ENCODE measurements at places on chromosomes 5 and 9.

DNA sequence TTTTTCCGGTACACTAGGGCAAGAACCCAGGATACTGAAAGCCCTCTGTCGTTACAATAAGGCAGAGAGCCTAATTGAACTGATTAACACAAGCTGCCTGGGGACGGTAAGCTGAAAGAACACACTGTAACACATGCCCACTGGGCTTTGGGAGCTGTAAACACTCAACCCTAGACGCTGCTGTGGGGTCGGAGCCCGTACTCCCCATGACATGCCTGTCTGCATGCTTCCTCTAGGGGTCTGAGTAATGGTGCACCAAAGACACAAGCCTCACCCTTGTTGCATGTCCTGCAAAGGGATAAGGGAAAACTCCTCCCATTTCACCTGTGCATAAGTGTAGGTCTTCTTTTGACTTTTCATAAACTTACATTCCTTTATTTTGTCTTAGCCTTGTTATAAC, 194.0 kb downstream of the FBXL7 start:
- no peak for DNase-seq

DNA sequence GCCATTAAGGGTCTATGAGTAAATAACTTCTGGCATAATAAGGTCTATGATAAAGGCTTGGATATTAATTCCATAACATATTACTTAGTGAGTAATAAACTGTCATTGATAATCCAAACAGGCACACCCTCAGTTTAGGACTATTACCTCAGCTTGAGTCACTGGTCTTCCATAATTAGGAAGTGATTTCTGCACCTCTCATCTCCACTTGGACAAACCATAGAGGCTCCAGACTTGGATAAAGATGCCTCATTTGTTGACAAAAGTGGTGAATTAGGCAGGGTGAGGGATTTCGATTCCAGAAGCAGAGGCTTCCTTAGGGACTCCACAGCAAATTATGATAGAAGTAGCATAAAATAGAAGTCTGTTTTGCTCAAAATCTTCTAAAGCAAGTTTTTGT, 127.5 kb upstream of the MTAP start:
- DNase-seq, result no peak

- DNase-seq, result no peak
Observed at GRCh38 chr5:179195561-179196404, 135.6 kb downstream of the ZNF354C start.

DNA sequence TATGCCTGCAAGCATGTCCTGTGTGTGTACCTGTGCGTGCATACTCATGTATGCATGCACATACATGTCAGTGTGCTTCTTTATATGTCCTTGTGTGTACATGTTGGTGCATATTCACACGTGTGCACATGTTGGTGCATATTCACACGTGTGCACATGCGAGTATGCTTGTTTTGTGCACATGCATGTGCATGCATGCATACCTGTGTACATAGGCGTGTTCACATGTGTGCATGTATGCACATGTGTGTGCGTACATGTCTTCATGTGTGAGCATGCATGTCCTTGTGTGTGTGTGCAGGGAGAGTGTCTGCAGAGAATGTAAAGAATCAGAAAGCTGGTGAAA, 72.2 kb upstream of the FCN2 start:
- DNase-seq, result no peak

- DNase-seq, result no peak
Observed at GRCh38 chr5:95059636-95060035, 225.3 kb downstream of the MCTP1 start.

DNA sequence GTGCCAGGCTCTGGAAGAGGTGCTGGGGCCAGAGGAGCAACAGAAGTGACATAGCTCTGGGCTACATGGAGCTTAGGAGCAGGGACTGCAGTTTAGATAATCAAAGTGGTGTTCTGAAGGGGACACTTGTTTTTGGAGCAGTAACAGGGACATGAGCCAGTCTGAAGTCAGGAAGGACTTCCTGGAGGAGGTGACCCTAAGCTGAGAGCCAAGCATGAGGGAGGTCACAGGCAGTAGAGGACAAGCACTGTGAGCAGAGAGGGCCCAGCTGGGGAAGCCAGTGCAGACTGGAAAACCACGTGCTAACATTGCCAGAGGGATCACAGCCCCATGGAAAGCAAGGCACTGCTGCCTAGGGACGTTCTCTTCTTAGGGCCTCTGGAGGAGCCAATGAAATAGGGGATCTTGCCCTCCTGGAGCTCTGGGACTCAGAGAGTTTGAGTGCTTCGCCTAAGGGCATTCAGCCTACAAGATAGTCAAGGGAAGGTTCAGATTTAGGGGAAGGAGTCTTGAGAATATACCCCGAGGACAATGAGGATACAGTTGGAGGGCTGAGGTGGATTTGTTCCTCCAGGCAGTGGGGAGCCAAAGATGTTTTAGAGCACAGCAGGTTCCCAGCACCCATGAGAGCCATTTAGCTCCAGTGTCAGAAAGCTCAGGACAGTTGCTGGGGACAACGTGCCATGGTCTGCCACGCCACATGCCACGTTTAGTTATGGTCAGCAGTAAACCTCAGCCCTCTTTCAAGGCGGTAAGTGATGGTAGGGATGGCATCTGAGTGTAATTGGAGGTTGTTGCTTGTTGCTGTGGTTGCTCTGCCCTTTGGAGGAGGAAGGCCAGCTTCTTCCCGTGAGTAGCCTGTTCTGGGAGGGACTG, 40.5 kb upstream of the SH3PXD2B start:
- no peak for DNase-seq

DNA sequence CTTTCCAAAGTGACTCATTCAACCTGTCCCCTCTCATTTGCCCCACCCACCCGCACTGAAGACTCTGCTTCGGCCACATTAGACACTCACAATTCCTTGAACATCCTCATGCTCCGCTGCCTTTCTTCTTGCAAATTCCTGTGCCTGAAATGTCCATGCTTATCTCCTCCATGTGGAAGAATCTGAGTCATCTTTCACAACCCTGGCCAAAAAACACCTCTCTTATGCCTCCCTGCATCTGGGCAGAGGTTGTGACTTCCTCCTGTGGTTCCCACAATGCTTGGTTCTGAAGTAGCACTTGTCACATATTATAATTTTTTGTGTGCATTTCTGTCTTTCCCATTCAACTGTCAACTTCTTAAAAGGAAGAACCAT, 238.6 kb downstream of the ENC1 start:
- DNase-seq, result no peak

DNA sequence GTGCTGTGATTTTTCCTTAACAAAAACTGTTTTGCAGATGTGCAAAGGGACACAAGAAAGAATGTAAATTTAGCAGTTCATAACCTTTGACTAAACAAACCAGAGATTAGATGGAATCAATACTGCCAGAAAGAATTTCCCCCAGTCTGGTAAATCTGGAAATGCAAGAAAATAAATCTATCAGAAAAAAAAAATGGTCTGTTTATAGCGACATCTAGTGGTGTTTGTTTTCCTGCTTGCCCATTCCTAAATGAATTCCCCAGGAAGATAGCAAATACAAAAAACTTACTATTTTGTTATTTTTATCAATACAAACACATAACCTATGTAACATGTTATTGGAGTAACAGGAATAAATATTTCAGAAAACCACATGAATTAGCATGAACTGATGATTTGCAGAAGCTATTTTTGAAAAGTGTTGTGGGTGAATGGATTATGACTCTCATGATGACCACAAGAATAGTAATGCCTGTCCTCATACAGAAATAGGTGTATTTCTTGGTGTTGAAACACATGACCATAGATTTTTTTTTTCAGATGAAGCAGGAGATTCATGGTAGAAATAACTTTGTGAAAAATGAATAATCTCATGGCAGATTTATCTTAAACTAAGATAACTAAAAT, 1703.8 kb downstream of the MAT2B start:
- DNase-seq, result no peak

DNA sequence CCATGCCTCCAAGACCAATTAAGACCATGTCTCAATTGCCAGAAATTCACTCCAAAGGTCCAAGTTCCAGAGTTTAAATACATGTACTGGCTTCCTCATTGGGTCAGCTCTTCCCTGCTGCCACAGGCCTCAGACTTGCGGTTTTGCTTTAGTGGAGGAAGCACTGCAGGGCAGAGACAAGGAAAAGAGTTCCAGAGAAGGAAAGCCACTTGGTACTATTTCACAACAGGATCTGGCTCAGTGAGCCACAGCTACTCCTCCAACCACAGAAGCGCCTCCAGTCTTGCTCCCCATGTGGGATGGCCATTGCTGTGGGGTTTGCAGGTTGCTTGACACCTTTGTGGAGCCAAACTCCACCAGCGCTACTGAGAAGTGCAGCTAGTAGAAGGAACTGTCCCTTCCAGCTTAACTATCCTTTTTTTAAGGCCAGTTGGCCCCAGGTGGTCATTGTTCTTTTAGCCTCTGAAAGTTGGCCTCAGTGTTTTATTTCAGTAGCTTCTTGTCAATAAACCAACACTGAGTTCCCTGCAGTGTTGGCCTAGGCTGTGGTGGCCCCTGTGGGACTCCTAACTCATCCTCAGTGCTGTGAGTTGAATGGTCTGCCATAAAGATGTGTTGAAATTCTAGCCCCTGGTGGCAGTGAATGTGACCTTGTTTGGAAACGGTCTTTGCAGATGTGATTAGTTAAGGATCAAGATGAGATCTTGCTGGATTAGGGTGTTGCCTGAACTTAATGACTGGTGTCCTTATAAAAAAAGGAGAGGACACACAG, 93.7 kb upstream of the DAP start:
- DNase-seq, result no peak

DNA sequence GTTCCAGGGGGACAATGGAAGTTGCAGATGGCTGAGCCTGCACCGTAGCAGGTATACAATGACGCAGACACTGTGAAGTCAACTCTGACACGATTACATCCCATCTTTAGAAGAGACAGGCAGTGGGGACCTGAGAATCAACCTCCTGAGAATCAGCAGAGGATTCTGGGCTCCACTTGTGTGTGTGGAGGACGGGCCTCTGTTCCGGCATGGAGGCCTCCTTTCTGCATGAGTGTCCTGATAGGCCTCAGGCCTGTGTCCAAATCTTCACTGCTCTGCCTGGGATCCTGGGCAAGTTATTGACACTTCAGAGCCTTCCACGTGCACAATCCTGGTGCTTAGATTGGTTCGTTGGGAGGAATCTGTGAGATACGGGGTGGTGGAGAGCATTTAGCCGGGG, 151.2 kb upstream of the COL5A1 start:
- no peak for DNase-seq

- DNase-seq, result no peak
Observed at GRCh38 chr9:136725612-136726011, 13.2 kb downstream of the DIPK1B start.

- DNase-seq, result no peak
Observed at GRCh38 chr9:130311003-130311402, 45.4 kb downstream of the HMCN2 start.

- no peak for DNase-seq
Observed at GRCh38 chr9:116927726-116928125, 240.6 kb downstream of the TRIM32 start.

GRCh38 chr9:93187047-93187446, 3.1 kb downstream of the WNK2 start:
- DNase-seq, result no peak

GRCh38 chr5:172834415-172835289, 601 bp downstream of the ERGIC1 start:
- DNase-seq, result no peak

All from stimulated activated CD8-positive, alpha-beta memory T cell treated with anti-CD3 and anti-CD28 coated beads, Interleukin-15, amount 100 ng/mL, for 24 hours (primary cell).